Glomerular endothelial cell (primary cell): ENCODE measurements at places on chromosomes 2 and 18.

GRCh38 chr2:143284087-143284675, 155.0 kb downstream of the ARHGAP15 start:
- no peak for DNase-seq

GRCh38 chr2:222545823-222546795, 109.8 kb downstream of the FARSB start:
- no peak for DNase-seq

DNA sequence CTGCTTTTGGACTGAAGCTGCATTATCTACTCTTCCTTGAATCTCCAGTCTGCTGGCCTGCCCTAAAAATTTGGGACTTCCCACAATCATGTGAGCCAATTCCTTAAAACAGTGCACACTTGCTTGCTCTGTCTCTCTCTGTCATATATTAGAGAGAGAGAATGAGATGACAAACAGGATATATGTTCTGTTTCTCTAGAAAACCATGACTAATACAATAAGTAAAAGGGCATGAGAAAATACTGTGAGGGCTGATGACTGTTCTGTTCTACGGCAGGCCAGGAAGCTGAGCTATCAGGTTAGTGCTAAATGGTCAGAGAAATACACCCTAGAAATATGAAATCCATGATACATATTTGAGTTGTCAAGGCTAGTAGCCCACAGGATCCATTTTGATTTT, 1896.8 kb upstream of the CELF4 start:
- no peak for DNase-seq

- no peak for DNase-seq
Measured at GRCh38 chr2:4066217-4066616, 362.8 kb downstream of the DCDC2C start.

DNA sequence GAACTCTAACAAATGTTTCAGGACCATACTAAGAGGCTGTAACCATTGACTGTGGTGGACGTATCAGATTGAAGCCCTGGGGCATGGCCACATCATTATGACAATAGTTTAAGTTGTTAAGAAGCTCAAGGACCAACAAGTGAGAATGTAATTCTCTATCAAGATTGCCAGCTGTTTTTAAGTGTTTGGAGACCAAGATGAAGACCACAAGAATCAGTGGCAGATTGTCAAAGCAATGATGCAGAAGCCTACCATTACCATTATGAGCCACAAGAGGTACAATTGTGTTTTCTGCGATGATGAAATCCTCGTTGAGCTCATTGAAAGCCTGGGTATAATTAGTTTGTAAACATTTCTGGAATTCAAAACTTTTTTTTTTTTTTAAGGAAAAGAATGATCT, 261.1 kb upstream of the ZEB2 start:
- DNase-seq, result no peak

- no peak for DNase-seq
Measured at GRCh38 chr18:60024345-60024744, 124.5 kb downstream of the PMAIP1 start.

GRCh38 chr2:160568856-160569255, 75.2 kb upstream of the RBMS1 start:
- DNase-seq, result no peak

DNA sequence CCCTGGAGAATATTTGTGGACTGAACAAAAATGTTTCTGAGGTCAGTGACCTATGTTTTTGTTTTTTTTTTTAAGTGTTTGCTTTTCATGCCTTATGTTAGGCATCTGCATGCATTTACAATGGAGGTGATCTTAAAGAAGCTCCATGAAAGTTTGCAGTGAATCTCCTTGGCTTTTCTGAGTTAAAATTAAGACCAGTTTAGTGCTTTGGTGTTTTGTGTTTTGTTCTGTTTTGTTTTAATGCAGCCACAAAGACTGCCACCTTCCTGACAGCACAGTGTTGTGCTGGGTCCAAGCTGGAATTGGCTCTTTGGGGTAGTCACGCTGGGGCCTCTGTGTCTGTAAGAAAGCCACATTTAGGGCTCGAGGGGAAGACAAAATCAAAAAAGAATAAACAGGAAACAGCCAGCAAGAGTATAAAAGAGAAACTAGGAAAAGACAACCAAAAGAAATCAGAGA, 396.2 kb downstream of the ARHGAP15 start:
- DNase-seq, result no peak

DNA sequence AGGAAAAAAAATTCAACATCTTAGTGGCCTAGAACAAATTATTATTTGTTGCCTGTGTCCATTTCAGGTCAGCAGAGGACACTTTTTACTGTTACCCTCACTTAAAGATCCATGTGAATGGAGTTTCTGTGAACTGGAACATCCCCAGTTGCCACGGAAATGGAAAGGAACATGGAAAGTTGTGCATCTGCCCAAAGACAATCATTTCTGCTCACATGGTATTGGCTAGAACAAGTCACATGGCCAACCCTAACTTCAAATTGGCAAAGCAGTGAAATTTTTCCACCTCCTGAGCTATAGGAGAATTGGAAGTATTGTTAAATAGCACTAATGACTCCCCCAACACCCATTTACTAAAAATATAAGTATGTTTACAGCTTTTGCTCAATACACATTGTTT, 71.2 kb upstream of the CCBE1 start:
- no peak for DNase-seq

DNA sequence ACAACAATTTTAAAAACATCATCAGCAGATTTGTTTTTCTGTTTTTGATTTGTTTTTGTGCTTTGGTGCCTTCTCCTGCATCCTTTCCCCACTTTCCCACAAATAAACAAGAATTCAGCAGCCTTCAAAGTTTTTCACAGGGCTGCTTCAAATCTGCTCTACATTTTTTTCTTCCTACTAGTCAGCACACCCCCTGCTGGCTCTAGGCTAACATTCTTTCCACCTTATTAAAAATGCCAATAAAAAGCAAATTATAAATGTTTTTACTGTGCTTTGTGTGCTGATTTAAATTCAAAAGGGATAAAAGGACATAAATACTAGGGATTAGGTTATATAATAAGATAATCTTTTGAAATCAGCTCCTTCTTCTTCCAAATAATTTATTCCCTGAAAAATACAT, 6.2 kb upstream of the CNTNAP5 start:
- DNase-seq, result no peak

DNA sequence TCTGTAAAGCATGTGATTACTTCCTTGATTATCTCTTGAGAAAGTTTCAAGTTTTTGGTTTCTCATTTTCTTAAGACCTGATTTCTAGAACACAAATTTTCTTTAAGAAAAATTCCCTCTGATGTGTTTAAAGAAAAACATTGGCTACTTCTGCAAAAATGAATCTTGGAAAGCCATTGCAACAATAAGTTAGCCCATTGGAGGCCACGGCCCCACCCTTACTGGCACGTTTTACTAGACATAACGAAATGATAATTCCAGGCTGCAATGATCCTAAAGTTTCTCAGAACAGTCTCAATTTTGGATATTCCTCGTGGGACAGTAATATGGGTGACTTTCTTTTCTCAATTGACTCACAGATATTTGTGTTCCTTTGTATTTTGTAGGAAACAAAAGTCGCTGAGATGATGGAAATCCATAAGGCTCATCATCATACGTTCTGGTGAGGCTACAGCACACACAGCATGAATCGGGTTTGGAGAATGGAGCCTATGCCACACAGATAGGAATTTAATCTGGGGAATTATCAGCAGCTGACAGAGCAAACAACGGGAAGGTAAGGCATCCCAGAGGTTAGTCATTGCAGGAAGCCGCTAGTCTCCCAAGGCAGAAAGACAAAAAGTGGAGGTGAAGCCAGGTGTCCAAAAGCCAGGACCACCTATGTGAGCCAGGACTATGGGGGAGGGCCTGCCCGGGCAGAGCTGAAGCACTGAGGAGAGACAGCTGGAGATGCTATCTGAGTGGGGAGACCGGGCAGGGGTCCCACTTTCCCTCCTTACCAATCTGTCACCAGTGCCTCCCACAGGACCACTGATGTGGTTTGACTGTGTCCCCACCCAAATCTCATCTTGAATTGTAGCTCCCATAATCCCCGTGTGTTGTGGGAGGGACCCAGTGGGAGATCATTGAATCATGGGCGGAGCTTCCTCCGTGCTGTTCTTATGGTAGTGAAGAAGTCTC, 35.9 kb downstream of the SOWAHC start:
- no peak for DNase-seq

GRCh38 chr2:10964052-10964790, 52.5 kb downstream of the KCNF1 start:
- no peak for DNase-seq

DNA sequence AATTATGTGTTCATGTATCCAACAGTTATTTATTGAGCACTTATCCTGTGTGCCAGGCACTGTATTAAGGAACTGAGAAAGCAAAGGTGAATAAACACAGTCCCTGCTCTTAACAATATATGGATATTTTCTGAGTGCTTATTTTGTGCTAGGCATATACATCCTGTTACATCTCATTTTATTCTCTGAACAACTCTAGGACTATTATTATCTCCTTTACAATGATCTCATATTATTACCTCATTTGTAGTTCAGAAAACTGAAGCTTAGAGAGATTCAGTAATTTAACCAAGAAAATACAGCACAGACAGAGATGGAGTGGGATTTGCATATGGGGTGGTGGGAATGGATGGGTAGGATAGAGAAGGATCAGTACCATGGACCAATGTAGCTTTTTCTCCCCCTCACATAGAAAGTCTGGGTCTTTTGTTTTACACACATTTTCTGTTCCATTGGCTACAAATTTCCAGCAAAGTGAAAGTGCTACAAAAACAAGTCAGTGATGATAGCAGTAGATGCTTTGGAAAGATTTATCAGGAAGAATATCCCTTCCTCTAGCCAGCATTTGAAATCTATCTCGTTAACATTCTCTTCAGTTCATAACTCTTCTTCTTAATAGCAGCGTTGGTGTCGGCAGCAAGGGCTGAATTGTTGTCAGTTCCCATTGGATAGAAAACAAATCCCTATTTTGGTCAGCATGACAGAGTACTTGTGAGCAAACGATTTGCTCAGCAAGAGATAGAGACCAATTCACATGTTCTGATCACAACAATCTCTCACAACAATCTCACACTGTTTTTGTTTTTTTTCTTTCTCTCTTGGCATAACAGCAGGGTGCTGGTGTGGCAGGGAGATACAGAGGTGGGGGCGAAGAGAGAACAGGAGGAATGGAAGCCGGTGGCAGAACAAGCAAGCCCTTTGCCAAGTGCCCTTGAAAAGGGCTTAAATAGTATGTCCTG, 102.2 kb upstream of the KCTD1 start:
- DNase-seq, result no peak

GRCh38 chr2:210199854-210200253, 25.4 kb downstream of the ACADL start:
- DNase-seq, result no peak

GRCh38 chr2:63425606-63426005, 162.7 kb downstream of the WDPCP start:
- no peak for DNase-seq

- DNase-seq, result no peak
Measured at GRCh38 chr2:28314968-28315367, 77.7 kb upstream of the FOSL2 start.

DNA sequence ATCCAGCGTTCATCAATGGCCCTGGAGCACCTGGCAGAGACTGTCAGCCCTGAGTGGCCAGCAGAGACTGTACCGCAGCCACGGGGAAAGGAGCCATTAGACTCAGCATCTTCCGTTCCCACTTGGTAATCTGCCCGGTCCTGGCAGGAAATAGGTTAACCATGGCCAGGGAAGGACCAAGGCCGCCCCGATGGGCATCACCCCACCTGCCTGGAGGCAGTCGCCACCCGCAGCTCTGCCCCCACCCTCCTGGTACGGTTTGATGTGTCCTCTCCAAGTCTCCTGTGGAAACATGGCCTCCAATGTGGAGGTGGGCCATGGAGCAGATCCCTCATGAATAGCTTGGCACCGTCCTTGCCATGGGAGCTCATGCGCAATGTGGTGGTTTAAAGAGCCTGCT, 75.3 kb downstream of the RTP5 start:
- no peak for DNase-seq

DNA sequence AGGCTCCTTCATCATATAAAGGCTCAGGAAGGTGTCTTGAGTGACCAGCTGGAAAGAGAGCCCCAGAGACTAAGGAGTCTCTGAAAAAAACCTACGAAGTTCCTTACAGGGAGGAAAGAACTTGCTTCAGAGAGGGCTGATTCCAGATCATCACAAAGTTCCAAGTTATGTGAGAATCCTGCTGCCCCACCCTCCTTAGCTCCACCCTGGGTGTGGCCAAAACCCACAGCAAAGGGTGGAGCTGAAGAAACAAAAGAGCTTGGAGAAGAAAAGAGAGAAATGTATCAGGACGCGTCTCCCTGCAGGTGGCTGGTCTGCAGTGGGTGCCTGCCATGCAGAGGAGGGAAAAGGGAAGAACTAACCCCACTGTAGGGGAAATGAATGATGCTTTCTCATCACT, 32.8 kb upstream of the ZNF396 start:
- DNase-seq, result no peak

GRCh38 chr2:28049899-28050298, 159.4 kb downstream of the BABAM2 start:
- no peak for DNase-seq

DNA sequence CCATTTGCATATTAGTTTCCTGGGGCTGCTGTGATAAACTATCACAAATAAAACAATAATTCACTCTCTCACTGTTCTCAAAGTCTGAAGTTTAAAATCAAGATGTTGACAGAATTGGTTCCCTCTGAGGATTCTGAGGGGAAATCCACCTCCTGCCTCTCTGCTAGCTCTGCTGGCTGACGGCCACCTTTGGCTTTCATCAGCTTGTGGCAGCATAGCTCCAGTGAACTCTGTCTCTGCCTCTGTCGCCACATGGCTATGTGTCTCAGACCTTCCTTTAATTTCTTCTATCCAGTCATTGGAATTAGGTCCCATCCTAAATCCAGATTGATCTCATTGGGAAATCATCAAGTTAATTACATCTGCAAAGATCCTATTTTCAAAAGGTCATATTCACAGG, 38.9 kb upstream of the TRIM43 start:
- DNase-seq, result no peak

DNA sequence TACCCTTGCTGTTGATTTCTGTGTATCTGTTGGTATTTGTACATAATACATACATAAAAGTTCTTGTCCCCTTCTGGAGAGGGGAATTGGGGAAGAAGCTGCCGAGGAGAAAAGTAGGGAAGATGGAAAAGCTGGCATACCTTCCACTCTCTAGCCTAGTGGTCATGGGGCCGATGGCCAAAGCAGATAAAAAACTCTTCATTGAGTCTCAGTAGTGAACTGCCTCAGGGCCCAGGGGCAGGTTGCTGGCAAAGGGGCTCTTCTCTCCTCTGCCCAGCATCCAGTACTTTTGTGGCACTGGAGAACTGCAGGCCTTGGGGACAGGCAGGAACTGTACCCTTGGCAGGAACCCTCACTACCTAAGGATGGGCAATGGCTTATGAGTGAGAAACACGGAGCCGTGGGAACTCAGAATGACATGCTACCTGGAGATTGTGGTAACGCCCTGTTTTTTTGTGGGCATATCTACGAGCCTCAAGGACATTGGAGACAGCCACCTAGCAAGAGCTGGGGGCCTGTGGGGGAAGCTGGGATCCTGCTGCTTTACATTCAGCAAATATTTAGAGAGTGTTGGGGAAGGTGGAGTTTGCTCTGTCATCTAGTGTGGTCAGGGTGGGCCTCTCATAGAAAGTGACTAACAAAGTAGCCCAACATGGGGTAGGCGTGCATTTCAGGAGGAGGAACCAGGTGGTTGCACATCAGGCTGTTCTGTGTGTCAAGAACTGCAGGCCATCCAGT, 22.6 kb upstream of the ITGB6 start:
- DNase-seq, result no peak
